ENCODE measurements at places on chromosomes 7 and 10. TPM values are rescaled to one million over a fixed set of nuclear protein-coding genes. Genes with fewer than 3 reads are reported as not detected.

DNA sequence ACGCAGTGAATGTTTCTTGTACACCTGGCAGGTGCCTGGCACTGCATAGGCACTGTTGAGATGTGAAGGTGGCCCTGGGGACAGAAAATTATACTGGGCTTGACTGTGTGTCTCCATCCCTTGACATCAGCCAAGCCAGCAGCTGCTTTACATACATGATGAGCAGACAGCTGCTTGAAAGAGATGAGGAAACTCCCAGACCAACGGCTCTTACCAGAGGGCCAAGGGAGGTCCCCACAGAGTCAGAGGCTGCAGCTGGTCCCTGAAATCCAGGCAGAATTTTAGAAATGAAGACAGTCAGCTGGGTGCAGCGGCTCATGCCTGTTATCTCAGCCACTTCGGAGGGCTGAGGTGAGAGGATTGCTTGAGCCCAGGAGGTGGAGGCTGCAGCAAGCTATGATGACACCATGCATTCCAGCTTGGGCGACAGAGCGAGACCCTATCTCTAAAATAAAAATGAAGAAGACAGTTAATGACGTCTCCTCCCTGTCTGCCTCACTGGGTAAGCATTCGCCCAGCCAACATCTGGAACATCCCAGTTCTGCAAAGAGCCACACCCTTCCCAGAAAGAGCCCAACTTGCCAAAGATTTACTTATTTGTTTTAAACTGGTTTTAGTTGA is 17.6 kb downstream of the LIMK1 start:
- DNase-seq: no peak
- no peaks in the 10 kb centered on the region for H3K27me3 ChIP-seq
- peaks cover 23% of the 10 kb centered on the region for H3K36me3 ChIP-seq
- no peak overlapping the region for H3K4me3 ChIP-seq

GRCh38 chr7:39527296-39527695 is 38.9 kb upstream of the YAE1 start:
- H3K27me3 ChIP-seq: peaks cover 24% of the 10 kb centered on the region
- H3K36me3 ChIP-seq: no peaks in the 10 kb centered on the region
- H3K4me1 ChIP-seq: no peaks in the 10 kb centered on the region

- H3K27me3 ChIP-seq: no peaks in the 10 kb centered on the region
- DNase-seq: no peak
- H3K36me3 ChIP-seq: no peaks in the 10 kb centered on the region
- no peaks in the 10 kb centered on the region for H3K4me1 ChIP-seq
- no peak overlapping the region for H3K27ac ChIP-seq
Observed at GRCh38 chr7:70212281-70212680, 614.0 kb downstream of the AUTS2 start.

- H3K36me3 ChIP-seq: no peaks in the 10 kb centered on the region
- DNase-seq: no peak
- H3K4me1 ChIP-seq: peaks cover 5% of the 10 kb centered on the region
- no peak overlapping the region for H3K27ac ChIP-seq
Observed at GRCh38 chr10:125161707-125162119, 1.4 kb upstream of the CTBP2 start.

DNA sequence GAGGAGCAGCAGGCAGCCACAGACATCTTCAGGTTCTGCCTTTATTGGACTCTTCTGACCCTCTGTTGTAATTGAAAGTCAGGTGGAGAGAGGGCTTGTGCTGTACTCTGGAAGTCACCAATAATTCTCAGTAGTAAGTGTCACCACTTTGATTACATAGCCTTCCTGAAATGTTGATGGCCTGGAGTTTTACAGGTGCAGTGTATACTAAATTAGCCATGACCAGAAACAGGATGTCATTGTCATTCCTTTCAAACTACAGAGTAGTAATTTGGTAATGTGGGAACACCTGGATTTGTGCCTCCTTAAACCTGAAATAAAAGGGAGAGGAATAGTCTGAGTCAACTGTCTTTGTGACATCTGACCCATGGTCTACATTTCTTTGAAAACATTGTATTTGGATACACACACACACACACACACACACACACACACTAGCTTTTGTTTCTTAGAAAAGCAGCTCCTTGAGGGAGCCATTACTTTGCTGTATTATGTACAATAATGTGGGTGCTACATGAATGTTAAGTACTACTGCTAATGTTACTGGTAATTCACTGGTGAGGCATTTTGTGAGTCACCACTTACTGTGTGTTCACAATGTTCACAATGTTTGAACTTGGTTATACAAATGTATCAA is 19.6 kb downstream of the ARL4A start:
- H3K27ac ChIP-seq: no peak overlapping the region
- H3K36me3 ChIP-seq: no peaks in the 10 kb centered on the region
- no peak for DNase-seq

DNA sequence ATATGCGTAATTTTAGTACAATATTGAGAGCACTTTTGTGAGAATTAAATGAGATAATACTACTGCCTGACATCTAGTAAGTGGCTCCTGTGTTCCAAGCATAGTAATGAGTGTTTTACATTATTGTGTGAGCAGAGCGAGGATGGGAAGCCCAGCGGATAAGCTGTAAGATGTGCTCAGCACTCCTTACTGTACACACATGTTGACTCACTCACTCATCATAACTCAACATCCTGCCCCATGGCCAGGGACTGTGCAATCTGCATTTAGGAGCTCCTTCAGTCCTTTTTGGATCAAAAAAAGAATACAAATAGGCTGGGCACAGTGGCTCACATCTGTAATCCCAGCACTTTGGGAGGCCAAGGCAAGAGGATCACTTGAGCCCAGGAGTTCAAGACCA is 72.9 kb upstream of the NEBL start:
- no peaks in the 10 kb centered on the region for H3K27me3 ChIP-seq
- no peaks in the 10 kb centered on the region for H3K4me1 ChIP-seq
- no peaks in the 10 kb centered on the region for H3K36me3 ChIP-seq
- no peak overlapping the region for H3K27ac ChIP-seq
- H3K4me3 ChIP-seq: no peak overlapping the region
- no peak for DNase-seq

DNA sequence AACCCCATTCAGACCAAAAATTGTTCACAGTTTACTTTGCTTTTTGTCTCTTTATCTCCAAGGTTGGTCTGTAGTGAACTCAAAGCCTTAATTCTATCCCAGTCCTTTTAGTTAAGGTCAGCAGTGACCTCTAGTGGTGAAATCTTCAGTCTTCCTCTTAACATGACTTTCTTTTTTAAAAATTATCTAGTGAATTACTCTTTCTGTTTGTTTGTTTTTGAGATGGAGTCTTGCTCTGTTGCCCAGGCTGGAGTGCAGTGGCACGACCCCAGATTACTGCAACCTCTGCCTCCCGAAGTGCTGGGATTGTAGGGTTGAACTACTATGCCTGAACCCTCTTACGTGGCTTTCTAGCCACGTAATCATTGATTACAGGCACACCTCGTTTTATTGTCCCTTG is 25.0 kb downstream of the ZNF487 start:
- DNase-seq: peak; percentile 36
- no peaks in the 10 kb centered on the region for H3K36me3 ChIP-seq
- H3K27ac ChIP-seq: peak overlapping the region; percentile 36
- no peaks in the 10 kb centered on the region for H3K27me3 ChIP-seq
- peak overlapping the region; percentile 46 for H3K4me3 ChIP-seq

GRCh38 chr10:112585960-112586359 is 138.9 kb downstream of the VTI1A start:
- peaks cover 1% of the 10 kb centered on the region for H3K4me1 ChIP-seq
- H3K4me3 ChIP-seq: no peak overlapping the region
- H3K27ac ChIP-seq: no peak overlapping the region
- peaks cover 3% of the 10 kb centered on the region for H3K36me3 ChIP-seq
- DNase-seq: no peak

DNA sequence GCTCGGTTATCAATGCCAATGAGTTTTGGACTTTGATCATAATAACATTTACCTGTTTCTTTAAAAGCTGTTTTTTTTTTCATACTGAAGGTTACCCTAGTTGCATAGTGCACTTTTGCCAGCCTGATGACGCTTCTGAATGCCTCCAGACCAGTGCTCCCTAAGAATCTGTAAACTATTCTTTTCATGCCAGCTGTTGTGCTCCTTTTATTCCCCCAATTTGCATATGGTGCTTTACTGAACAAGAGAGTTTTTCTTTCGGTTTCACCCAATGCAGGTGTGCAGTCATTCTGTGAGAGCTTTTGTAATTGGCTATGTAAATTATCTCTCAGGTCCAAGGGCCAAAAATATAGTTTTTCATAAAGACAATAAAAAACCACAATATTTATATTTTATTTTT is 48.1 kb upstream of the GLCCI1 start:
- peak overlapping the region; percentile 31 for H3K4me3 ChIP-seq
- no peaks in the 10 kb centered on the region for H3K27me3 ChIP-seq
- DNase-seq: no peak
- no peak overlapping the region for H3K27ac ChIP-seq

DNA sequence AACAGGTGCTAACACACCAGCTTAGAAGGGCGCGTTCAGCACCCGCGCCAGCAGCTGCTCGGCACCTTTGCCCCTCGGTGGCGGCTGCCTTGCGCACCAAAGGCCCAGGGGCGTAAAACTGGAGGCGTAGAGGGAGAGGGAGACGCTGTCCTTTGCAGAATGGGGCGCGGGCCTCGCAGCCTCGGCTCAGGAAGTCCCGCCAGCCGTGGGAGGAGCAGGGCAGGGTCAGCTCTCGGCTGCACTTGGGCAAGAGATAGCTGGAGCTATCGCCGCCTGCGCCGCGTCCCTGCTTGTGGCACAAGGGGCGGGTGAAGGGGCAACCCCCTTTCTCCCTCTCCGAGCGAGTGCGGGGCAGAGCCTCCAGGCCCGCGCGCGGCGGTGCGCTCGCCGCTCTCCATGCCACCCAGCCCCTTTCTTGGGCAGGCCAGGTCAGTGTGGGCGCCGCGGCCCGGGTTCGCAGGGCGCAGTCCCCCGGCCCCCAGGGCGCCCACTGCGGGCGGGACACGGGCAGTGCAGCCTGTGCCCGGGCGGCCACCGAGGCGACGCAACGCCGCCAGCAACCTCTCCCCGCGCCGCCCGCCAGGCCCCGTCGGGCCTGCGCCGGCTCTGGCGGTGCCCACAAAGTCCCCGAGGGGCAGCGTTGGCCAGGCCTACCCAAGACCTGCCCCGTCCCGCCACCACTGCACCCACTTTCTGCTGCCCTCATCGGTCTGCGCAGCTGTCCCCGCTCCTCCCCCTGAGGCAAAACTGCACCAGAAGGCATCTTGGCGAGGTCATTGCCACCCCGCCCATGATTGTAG is 4.1 kb downstream of the NEUROD6 start:
- H3K27me3 ChIP-seq: peaks cover 28% of the 10 kb centered on the region
- no peak for DNase-seq
- no peaks in the 10 kb centered on the region for H3K36me3 ChIP-seq
- no peaks in the 10 kb centered on the region for H3K4me1 ChIP-seq

DNA sequence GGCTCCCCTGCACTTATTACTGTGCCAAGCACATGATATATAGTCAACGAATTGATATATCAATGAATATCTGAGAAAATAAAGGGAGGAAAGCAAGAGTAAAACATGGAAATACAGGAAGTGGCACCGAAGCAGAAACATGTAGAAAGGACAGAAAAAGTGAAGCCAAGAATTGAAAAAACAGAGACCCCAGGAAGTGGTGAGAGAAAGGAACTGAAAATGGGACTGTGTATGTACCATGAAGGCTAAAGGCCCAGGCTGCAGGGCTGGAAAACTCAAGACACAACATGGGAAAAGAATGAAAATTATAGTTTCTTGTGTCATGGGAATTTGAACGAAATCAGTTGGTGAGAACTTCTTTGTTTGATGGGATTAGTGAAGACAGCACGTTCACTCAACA is 60.6 kb downstream of the MAP3K8 start:
- H3K36me3 ChIP-seq: peaks cover 10% of the 10 kb centered on the region
- no peak for DNase-seq
- H3K4me3 ChIP-seq: peak overlapping the region; percentile 6
- H3K4me1 ChIP-seq: peaks cover 70% of the 10 kb centered on the region
- peaks cover 2% of the 10 kb centered on the region for H3K27me3 ChIP-seq

DNA sequence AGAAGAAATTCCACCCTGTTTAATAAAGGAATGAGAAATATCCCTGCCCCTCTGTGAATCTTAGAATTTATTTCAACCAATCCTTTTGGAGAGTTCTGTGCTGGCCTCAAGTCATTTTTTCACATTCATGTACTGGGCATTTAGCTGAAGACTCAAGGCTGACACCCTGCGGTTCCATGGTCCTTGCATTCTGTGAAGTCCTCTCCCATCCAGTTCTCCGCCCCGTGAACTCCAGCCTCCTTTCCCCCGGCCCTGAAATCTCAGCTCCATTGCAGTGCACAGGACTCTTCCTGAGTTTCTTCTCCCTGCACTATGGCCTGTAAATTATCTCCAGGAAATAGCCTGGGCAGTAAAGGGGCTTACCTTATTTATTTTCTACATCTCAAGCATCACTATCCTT is 183.0 kb upstream of the KCND2 start:
- H3K27me3 ChIP-seq: no peaks in the 10 kb centered on the region
- no peaks in the 10 kb centered on the region for H3K4me1 ChIP-seq
- DNase-seq: no peak
- no peak overlapping the region for H3K27ac ChIP-seq

DNA sequence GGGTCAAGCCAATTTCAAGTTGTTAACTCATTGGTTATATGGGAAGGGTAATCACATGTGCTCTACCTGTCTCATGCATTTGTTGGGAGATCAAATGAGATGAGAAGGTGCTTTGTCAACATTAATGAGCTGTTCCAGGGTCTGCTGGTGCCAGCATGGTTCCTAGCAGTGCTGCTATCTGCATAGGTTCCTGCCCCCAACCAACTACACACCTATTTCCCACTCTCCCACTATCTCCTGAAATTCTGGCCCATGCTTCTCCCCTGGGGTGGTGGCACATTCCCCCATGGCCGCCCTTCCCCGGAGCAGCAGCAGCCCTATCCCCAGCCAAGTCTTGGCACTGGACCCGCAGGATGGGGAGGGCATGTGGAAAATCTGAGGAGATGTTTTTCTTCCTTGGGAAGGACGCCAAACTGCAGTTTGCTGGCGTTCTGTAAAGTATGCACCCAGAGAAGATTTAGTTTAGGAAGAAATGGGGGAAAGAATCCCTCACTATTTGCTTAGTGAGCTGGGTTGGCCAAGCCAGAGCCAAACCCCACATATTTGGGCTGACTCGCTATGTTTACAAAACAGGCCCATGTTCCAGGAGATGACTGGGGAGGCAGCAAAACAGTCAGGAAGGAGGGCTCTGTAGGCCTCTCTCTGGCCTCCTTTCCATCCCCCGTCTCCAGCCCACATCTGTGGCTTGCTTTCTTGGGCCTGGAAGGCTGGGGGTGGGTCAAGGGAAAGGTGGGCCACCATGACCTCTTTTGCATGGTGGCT is 42.5 kb downstream of the PPP1R3C start:
- peaks cover 3% of the 10 kb centered on the region for H3K27me3 ChIP-seq
- H3K4me1 ChIP-seq: no peaks in the 10 kb centered on the region
- DNase-seq: no peak

GRCh38 chr7:155003092-155003375 is at the start of gene PAXIP1:
Gene PAXIP1, minus strand, starts transcription at chr7:155003124. Its CDS starts 195 bp downstream, at chr7:155002929.
- H3K27ac ChIP-seq: peak within 1 kb of the TSS; percentile 92
- peaks cover 5% of the 10 kb centered on the region for H3K36me3 ChIP-seq
- no peaks in the 10 kb centered on the region for H3K27me3 ChIP-seq
- DNase-seq: peak; percentile 92
- H3K4me3 ChIP-seq: peak within 1 kb of the TSS; percentile 92

The C10orf67 gene
- 0.20 TPM for total RNA-seq

The AOAH gene
- 26.8 TPM for total RNA-seq

The SEMA3D gene
- total RNA-seq: not detected

The ALDH18A1 gene
- total RNA-seq: 48.7 TPM

The HOXA9 gene
- total RNA-seq: not detected

The OPN1SW gene
- total RNA-seq: not detected

The TACR2 gene
- total RNA-seq: not detected
